SHP77 treated with DMSO at 0.1 percent for 48 hours (cell line): ENCODE measurements at places on chromosomes 6 and 20.

DNA sequence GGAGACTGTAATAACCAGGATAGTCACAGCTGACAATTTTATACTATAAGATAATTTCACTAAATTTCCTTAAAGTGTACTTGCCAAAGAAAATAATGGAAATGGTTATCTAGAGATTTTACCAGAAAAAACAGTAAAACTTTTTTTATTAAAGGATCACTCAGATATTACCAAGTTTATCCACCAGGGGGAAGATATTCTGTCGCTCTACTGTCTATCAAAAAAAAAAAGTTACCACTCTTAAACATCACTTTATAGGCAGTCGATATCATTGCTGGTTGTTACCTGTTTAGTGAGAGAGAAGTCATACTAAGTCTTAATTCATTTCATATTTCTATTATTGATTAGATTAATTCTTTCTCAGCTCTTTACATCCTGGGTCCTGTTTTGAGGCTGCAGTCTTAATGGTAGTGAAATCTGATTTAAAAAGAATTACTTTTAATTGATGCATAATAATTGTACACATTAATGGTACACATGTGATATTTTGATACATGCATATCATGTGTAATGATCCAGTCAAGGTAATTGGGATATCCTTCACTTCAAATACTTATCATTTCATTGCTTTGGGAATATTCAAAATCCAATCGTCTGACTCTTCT is 18.9 kb downstream of the L3MBTL3 start:
- no peak for DNase-seq

- no peak for DNase-seq
Measured at GRCh38 chr6:56424542-56425083, 177.2 kb upstream of the COL21A1 start.

- no peak for DNase-seq
Measured at GRCh38 chr6:43949551-43949991, 177.7 kb downstream of the MRPL14 start.

GRCh38 chr6:42269553-42269952 is 51.9 kb upstream of the MRPS10 start:
- DNase-seq = no peak

DNA sequence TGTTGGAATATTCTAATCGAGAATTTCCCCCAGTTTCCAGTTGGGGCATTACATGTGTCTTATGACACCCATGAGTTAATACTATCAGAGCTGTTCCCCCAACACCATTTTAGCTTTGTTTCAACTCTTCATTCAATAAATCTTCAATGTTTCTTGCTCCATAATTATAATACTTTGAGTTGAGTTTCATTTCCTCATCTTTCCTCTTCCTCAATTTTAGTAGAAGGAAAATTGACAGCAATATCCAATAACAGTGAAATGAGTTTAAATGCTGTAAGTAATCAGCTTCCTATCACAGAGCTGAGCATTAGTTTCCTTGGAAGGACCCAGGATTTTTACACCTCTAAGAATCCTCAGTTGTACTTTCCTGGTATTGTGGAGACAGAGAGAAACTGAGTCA is 1.0 kb upstream of the STMND1 start:
- DNase-seq = no peak

GRCh38 chr20:34566978-34567891 is 8.7 kb downstream of the MAP1LC3A start:
- DNase-seq = no peak

- DNase-seq = no peak
Measured at GRCh38 chr6:84638286-84638685, 126.1 kb downstream of the TBX18 start.
